ENCODE measurements at places on chromosomes 7 and 10. TPM values are rescaled to one million over a fixed set of nuclear protein-coding genes. Genes with fewer than 3 reads are reported as not detected.

TET1 gene
- 1.5 TPM for total RNA-seq

FAM20C gene
- total RNA-seq, result 15.3 TPM

COX15 gene
- 11.3 TPM for total RNA-seq

PIK3CG gene
- total RNA-seq, result 81.3 TPM

VIPR2 gene
- 0.31 TPM for total RNA-seq

SHTN1 gene
- total RNA-seq, result 10.0 TPM

NPTX2 gene
- total RNA-seq, result 0.42 TPM

Data from mononuclear cell (primary cell).